ENCODE measurements at places on chromosomes 3 and 15.
A peak's percentile ranks its signal among the peaks of the same experiment; 100 is the strongest.

GRCh38 chr3:175304404-175304803, 445.3 kb downstream of the NAALADL2 start:
- no peak for DNase-seq

DNA sequence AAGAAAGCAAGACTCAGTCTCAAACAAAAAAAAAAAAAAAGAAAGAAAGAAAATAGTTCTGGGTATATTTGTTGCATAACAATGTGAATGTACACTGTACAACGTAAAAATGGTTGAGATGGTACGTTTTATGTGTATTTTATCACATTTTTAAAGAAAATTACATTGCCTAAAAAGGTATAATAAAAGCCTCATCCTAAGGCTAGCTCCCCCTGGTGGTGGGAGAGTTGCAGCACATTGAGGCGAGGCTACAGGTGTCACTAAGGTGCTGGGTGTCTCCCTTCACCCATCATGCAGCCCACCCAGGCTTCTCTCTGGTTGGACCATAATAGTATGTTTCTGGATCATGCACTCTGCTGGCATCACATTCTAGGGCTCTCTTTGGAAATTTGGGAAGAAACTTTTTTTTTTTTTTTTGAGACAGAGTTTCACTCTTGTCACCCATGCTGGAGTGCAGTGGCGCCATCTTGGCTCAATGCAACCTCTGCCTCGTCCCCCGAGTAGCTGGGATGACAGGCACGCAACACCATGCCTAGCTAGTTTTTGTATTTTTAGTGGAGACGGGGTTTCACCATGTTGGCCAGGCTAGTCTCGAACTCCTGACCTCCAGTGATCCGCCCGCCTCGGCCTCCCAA, 12.4 kb upstream of the RAB11A start:
- peak; percentile 57 for DNase-seq

- DNase-seq: no peak
Measured at GRCh38 chr15:98164986-98165385, 204.5 kb downstream of the ARRDC4 start.

GRCh38 chr3:128438488-128439072, 28.1 kb downstream of the DNAJB8 start:
- no peak for DNase-seq

- DNase-seq: no peak
Measured at GRCh38 chr3:107216711-107217110, 160.5 kb upstream of the CCDC54 start.

DNA sequence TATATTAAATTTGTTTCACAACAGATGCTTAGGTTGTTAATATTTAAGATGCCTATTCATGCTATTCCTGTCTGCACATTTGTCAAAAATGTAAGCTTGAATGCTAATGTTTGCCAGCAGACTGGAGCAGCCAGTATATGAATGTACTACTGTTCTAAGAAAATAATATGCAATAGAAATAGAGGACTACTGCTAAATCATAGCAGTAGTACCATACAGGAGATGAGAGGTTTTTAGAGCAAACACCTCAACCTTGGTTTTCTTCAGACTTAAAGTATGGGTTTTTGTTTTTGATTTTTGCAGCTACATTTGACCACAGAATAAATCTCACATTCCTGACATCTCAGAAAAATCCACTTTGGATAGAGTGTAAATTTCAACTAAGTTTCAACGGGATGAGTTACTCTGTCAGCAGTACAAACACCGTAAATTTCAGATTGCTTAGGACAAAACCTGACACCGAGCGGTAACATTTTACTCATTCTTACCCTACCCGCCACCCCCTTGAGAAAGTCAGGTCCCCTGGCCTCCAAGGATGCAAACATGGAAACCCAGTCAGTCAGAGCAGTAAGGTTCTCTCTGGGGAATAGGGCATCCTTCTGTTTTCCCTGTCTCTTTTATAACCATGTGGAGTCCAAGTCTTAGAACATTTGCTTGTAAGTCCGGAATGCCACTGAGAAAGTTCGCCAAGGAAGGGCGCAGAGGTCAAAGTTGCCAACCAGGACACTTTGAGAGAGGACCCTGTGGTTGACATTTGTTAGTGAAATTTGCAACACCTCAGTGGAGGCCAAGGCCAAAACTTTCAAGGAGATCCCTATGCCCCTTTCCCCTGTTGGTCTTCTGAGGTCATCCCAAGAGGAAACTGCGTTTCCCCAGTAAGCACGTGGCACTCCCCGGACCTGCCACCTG, 17.9 kb upstream of the SATB1 start:
- no peak for DNase-seq

DNA sequence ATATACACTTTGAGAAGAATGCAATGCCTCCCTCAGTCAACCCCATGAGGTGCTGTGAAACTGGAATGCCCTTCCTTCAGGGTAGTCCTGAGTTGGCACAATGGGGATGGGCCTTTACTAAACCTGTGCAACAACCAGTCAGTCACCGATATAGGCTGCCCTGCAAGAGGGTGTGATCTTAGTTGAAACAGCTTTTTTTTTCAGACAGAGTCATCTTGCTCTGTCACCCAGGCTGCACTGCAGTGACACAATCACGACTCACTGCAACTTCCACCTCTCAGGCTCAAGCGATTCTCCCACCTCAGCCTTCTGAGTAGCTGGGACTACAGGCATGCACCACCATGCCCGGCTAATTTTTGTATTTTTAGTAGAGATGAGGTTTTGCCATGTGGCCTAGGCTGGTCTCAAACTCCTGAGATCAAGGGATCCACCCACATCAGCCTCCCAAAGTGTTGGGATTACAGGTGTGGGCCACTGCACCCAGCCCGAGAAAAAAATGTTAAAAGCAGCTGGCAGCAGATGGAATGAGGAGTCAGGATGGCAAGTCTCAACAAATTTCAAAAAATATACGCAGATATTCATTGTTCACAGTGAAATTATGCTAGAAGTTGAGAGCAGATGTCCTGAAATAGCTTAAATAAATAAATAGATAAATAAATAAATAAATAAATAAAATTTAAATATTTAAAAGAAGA, 31.8 kb downstream of the MYO5A start:
- no peak for DNase-seq

DNA sequence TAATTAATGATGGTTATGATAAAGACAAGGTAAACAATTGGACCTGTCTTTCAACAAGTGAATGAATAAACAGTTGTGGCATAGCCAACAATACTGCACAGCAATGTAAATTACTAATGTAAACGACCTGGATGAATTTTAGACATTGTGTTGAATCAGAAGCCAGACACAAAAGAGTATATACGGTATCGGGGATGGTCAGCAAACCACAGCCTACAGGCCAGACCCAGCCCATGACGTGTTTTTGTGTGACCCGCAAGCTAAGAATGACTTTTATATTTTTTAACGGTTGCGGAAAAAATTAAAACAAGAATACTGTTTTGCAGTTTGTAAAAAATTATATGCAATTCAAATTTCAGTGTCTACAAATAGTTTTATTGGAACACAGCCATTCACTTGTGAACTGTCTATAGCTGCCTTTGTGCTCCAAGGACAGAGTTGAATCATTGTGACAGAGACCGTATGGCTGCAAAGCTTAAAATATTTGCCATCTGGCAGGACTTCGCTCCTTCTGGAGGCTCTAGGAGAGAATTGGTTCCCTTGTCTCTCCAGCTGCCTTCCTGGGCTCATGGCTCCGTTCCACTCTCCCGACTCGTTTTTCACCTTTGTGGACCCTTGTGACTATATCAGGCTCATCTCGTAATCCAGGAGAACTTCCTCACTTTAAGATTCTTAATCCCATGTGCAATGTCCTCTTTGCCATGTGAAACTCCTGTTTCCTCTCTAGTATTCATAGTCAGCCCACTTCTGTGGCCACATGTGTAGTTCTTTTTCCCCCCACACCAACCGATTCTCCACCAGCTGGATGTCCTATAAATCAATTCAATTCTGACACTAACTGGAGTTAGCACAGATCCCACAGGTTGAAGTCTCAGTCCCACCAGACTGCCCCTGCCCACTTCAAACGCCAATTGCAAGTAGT, 72.7 kb downstream of the CMTM8 start:
- no peak for DNase-seq

GRCh38 chr3:157093096-157093495, 66.9 kb downstream of the CCNL1 start:
- DNase-seq: no peak

DNA sequence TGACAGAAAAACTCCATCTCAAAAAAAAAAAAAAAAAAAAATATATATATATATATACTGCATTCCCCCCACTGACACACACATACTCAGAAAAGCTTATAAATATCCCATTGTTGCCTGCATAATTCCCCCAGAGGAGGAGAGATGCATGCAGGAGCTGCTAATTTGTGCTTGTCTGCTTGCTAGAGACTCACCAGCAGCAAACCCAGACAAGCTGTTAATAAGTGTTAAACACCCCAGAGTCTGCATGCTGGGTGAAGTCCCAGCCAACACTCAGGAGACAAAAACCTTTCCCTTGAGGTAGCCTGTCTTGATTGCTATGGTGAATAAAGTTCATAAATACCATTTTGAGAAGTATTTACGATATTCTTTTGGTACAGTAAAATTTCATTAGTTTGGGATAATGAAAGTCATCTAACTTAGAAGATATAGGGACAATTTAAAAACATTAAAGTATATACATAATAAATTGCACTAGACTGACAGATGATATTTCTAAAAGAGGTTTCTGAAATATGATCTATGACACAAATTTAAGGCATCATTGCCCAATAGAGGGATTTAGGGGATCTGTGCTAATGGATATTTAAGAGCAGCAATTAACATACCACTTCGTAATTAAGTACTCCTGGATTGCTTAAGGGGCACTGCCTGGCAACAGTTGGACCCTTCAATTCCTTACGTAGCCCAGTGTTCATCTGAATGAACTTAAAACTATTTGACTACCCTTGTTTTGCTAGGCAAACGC, 400.0 kb upstream of the C2CD4B start:
- DNase-seq: no peak

DNA sequence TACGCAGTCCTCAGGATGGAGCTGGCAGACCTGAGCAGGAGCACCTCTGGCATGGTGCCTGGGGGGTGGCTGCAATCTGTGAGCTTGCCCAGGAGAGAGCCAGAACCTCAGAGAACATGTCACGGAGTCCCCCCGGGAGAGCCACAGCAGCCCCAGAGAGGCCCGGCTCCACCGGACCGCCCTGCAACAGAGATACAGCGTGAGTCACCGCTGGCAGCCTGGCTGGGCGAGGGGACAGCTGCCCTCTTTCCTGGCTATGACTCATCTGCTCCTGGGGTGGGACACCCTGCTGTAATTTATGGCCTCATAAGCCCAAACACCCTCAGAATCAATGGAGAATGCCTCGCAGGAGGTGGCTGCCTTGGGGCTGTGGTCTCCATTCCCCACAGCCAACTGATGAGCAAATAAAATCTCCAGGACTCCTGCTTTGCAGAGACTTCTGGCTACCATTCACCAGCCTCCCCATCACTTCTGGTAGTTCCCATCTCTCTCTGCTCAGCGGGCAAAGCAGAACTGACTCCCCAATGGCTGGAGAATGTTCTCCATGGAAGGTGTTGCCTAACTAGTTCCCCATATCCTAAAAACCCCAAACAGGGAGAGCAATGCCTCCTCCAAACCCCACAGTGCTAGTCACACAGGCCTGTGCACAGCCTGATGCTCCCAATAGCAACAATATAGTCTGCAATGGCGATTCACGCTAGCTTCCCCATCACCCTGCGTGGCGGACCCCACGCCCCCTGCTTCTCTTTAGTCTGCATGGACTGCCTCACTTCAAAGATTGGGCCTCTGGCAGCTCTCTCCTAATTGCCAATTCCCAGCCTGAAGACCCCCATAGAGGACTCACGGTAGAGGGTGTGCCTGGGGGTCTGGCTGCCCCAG, 21.6 kb downstream of the ACSBG1 start:
- no peak for DNase-seq

- no peak for DNase-seq
Measured at GRCh38 chr15:69505956-69506556, 53.4 kb downstream of the RPLP1 start.

DNA sequence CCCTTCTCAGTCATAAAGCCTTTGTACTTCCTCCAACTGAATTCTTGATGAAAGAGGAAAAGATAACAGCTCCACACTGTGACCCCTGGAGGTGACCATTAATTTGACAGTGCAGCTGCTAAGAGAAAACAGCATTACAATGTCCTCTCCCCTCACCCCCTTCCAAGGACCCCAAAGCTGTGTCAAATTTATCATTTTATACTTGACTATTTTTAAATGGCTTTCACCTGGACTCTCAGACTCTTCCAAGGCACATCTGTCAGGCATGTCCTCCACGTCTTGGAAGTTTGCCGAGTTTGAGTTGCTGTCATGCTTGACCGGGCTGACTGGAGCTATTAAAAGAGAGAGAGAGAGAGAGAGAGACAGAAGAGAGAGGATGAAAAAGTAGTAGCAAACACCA, 236.5 kb downstream of the WDR72 start:
- no peak for DNase-seq

GRCh38 chr15:41483115-41483514, 10.6 kb upstream of the ITPKA start:
- DNase-seq: no peak

GRCh38 chr3:41411065-41411464, 211.8 kb downstream of the CTNNB1 start:
- no peak for DNase-seq

DNA sequence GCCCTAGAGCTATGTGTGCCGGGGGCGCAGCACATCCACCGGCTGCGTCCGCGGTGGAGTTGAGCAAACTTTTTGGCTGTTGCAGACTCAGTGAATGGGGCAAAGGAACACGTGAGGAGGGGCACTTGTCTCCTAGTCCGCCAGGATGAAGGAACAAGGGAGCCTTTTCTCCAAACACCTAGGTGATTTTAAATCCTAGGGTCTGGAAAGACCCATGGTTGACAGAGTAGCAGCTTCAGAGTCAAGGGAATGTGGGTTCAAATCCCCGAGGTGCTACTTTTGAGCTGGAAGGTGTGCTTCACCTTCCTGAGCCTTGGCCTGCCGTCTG, 648 bp downstream of the ACAN start:
- no peak for DNase-seq

- no peak for DNase-seq
Measured at GRCh38 chr3:58665405-58665804, 1.2 kb downstream of the FAM3D start.

DNA sequence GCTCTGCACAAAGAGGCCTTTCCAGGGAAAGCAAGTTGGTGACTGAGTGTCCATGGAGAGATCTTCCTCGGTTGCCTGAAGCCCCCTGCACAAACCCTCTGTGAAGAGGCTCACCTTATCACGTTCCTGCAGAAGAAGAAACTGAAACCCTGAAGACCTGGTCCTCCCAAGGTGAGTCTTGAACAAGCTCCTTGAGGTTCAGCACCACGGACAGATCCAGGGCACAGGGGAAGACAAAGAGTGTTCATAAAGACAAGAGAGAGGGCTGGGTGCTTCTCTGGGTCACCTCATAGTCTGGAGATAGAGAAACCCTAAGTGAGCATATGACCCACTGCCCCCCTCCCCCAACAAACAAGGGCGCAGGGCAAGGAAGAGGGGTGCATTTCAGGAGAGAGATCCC, 21.7 kb upstream of the TBC1D21 start:
- DNase-seq: no peak

- DNase-seq: no peak
Measured at GRCh38 chr15:67762610-67763368, 62.5 kb upstream of the SKOR1 start.

All from uterus (tissue), 4 donors.